ENCODE measurements at places on chromosomes 5 and 9. TPM values are rescaled to one million over a fixed set of nuclear protein-coding genes. Genes with fewer than 3 reads are reported as not detected.

The DCANP1 gene
- total RNA-seq = not detected

The FOXD4L4 gene
- total RNA-seq = 0.09 TPM

The SLC4A9 gene
- not detected for total RNA-seq

The PRLR gene
- not detected for total RNA-seq

The IL13 gene
- total RNA-seq = not detected

The IFNA2 gene
- total RNA-seq = not detected

The EIF4E1B gene
- not detected for total RNA-seq

The SUSD3 gene
- total RNA-seq = 0.09 TPM

The MRPL50 gene
- 12.8 TPM for total RNA-seq

The ROR2 gene
- total RNA-seq = not detected

The PTGES2 gene
- 116 TPM for total RNA-seq

The FBXO10 gene
- 10.1 TPM for total RNA-seq

The FUBP3 gene
- total RNA-seq = 33.2 TPM

The HNRNPA0 gene
- 16.1 TPM for total RNA-seq

The SPATA9 gene
- total RNA-seq = not detected

The SLC6A7 gene
- not detected for total RNA-seq

The APBA1 gene
- total RNA-seq = 4.2 TPM

The TICAM2 gene
- total RNA-seq = 1.5 TPM

The PCDHGA7 gene
- 1.4 TPM for total RNA-seq

The SLC45A2 gene
- not detected for total RNA-seq

The PLAC8L1 gene
- total RNA-seq = 0.38 TPM

The CYSRT1 gene
- total RNA-seq = 0.45 TPM

The TSSK1B gene
- 0.09 TPM for total RNA-seq

The ANKRD18A gene
- total RNA-seq = 0.75 TPM

The PCDHA9 gene
- 0.09 TPM for total RNA-seq

The FOXD4 gene
- 0.09 TPM for total RNA-seq

The GABRA1 gene
- total RNA-seq = not detected

The SHLD3 gene
- total RNA-seq = 3.6 TPM

The PCDH1 gene
- 222 TPM for total RNA-seq

The PCDHB12 gene
- 0.54 TPM for total RNA-seq

The KCNT1 gene
- 0.09 TPM for total RNA-seq

The HMMR gene
- 36.1 TPM for total RNA-seq

All from endothelial cell of coronary artery (primary cell).